Muscle of arm (tissue), 14 donors: ENCODE measurements at places on chromosomes 2 and 18. TPM values are rescaled to one million over a fixed set of nuclear protein-coding genes. Genes with fewer than 3 reads are reported as not detected.

DNA sequence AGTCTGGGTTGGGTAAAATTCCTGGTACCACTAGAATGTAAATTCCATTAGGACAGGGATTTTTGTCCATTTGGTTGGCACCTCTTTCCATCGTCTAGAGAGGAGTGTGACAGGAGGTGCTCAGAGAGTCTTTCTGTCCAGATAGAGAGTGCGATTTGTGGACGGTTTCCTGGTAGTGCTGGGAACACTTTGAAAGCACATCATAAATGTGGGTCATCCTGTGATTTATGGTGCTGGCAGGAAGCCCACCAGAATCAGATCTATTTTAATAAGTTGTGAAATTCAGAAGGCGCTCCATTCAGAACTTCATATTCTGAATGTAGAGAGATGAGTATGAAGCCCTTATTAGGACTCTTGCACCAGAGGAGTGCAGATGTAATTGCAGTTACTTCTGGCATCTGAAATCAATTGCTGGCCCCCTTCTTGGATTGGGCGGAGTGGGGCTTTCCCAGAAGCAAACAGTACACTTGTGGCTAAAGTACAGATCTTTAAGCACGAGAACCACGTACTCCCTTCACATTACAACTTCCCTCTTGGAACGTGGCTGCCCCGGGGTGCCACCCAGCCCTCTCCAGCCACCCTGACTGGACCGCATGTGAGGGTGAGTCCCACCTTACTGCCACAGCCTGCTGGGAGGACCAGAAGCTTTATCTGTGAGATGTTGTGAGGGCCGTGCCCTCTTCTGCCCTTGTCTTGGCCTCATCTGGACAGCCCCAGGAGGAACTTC is 243.2 kb downstream of the MYO3B start:
- no peak for DNase-seq

GRCh38 chr18:36536426-36536825 is 238.9 kb downstream of the FHOD3 start:
- no peak for DNase-seq

DNA sequence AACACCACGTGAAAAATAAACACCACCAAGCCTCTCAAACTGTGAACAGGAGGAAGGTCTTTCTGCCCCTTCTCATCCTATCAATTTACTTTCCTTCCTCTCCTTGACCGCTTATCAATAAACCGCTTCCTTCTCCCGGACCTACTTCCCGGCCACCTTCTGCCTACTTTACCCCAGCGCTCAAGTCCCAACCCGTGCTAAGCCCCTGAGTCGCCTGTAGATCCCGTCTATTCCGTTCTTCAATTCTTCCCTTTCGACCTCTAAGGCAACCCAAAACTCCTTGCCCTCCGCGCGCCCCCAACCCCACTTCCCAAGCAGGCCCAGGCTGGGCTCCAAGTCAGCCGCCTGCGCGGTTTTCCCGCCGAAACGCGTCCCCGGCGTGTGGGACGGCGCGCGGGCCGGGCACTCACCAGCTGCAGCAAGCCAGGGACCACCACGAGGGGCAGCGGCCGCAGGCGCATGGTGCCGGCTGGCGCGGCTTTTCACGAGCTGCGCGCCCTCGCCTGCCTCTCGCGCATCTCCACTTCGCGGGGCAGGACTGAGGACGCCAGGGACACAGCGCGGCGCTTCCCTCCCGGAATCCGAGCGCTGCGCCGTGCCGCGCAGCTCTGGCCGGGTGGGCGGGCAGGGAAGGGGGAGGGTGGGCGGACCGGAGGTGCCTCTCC is at the start of gene NXPH2:
Gene NXPH2 (minus strand): TSS at position 610 of the 665 bp plus-strand sequence. CDS start 149 bp downstream, at position 461.
- DNase-seq, result no peak

DNA sequence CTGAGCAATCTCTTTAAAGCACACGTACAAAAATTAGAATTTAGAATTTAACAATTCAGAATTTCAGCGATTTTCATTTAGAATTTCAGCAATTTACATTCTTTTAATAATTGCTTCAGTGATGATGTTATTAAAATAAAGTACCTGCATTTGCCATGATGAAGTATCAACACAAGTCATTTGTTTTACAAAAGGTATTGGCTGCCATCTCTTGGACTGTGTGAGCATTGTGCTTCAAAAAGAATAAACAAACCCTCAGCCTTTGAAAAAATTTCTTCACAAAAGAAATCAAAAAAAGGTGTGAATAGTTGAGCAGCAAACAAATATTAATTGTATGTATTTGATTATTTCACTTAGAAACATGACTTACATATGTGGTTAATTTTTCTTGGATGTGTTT is 27.1 kb upstream of the ZC3H15 start:
- peak; percentile 2 for DNase-seq

DNA sequence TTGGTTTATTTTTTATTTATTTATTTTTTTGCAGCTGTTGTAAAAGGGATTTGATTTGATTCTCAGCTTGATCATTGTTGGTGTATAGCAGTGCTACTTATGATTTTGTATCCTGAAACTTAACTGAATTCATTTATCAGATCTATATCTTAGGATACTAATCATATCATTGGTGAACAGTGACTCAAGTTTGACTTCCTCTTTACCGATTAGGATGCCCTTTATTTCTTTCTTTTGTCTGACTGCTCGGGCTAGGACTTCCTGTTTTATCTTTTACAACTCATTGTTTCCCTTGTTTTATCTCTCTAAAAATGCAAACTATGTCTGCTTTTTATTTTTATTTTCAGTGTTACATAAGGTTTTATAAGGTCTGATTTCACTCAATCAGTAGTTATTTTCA is 23.6 kb downstream of the SP100 start:
- DNase-seq, result no peak

GRCh38 chr2:214185546-214185945 is 225.3 kb upstream of the VWC2L start:
- no peak for DNase-seq

DNA sequence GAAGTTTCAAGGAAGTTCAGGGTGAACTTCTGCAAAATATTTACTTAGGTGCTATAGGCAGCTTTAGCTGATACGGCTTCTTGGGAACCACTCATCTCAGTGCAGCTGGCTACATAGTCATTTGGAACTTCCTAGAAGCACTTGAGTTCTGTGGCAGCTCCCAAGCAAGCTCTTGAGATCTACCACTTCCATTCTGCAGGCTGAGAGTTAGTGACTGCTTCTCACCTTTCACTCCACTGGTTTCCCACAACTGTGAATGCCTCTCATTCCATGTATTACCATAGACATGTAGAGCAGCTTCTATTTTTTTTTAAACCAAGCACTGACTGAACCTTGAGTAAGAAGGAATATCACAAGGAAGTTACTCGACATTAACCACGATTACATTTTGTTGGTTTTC is 994.1 kb upstream of the ACVR2A start:
- no peak for DNase-seq

GRCh38 chr18:40851014-40851429 is 1104.0 kb upstream of the PIK3C3 start:
- no peak for DNase-seq

- no peak for DNase-seq
Measured at GRCh38 chr2:95342556-95343320, 45.6 kb downstream of the KCNIP3 start.

GRCh38 chr2:226423498-226423960 is 376.1 kb downstream of the IRS1 start:
- DNase-seq, result no peak

GRCh38 chr2:10385933-10386773 is 62.0 kb downstream of the ODC1 start:
- no peak for DNase-seq

- DNase-seq, result no peak
Measured at GRCh38 chr2:189261916-189262315, 82.4 kb upstream of the COL5A2 start.

DNA sequence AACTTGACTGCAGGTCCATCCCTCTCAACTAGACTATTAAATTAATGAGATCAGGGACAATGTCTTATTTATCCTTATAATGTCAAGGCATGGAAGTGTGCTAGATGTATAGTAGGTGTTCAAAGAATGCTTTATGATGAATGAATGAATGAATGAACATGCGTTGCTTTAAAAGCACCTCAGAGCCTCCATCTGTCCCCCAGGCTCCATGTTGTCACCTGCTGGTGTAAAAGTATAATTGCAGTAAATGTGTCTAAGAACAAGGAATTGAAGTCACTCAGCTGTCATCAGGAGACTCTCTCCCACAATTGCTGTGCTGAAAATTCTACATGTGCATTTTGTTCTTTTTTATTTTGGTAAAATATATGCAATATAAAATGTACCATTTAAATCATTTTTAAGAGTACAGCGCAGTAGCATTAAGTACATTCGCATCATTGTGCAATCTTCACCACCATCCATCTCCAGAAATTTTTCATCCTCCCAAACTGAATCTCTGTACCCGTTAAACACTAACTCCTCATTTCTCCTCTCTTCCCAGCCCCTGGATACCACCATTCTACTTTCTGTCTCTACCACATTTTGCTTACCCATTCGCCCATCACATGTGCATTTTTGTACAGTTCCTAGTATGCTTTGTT is 52.6 kb downstream of the GNAL start:
- no peak for DNase-seq

- DNase-seq, result peak; percentile 90
Measured at GRCh38 chr18:58493516-58494253, 135.2 kb downstream of the ALPK2 start.

GRCh38 chr18:21242780-21243401 is 859 bp downstream of the GREB1L start:
- no peak for DNase-seq

GRCh38 chr18:46321955-46322354 is 217.8 kb downstream of the HAUS1 start:
- DNase-seq, result no peak

GRCh38 chr2:112941753-112942653 is 31.0 kb downstream of the IL37 start:
- peak; percentile 41 for DNase-seq

GRCh38 chr2:141187075-141187439 is 943.8 kb downstream of the LRP1B start:
- DNase-seq, result no peak

DNA sequence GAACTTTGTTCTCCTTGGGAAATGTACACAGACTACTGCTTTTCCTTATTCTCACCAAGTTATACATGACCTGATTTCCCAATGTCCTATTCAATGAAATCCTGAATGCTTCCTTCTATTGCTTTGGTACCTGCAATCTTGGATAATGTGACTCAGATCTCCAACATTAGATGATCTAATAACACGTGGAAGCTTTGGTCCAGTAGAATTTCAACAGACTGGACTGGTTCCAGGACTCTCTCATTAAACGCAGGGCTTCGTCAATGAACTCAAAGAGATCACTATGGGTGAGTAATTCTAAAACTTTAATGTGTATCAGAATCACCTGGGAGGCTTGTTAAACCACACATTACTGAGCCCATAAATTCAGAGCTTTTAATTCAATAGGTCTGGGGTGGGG is 413.6 kb upstream of the KCNH7 start:
- DNase-seq, result no peak

TEX44 gene
- not detected for polyA plus RNA-seq

DSG1 gene
- not detected for polyA plus RNA-seq

TCF23 gene
- polyA plus RNA-seq, result 0.24 TPM

TMEFF2 gene
- polyA plus RNA-seq, result 18.8 TPM

TMEM37 gene
- 9.7 TPM for polyA plus RNA-seq

SLC39A10 gene
- polyA plus RNA-seq, result 24.4 TPM

SCN7A gene
- 40.1 TPM for polyA plus RNA-seq
